ENCODE measurements at places on chromosomes 7 and 10.

DNA sequence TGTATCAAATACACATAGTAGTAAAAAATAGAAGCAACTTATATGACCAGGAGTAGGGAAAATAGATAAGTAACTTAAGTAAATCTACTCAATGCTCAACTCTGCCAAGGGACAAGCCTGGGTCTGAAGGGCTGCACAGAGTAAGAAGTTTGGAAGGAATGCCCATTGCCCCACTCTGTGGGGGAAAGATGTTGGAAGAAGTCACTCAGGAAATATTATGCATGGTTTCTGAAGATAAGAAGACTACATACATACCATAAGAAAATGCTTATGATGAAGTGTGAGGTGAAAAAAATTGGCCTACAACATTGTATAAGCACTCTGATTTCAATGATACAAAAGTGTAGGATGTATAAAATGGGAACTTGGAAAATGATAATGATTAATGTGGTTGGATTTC is 54.0 kb downstream of the LAMB4 start:
- no peak for DNase-seq

DNA sequence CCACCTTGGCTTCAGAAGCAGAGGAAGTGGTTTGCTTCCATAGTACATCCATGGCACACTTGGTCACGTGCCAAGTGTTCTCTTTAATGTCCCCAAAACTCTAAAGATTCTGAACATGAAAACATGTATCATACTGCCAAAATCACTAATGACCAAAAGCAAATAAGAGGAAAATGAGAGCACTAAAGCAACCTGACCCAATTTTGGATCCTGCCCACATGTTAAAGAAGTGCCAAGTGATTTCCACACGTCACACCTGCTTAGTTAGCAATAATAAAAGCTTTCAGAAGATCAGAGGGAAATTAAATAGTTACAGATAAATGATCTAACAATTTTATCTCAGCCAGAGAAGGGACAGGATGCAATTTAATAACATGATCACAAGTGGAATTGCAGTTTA is 1170.0 kb downstream of the XPNPEP1 start:
- DNase-seq: no peak

GRCh38 chr10:32379950-32380551 is 33.1 kb upstream of the EPC1 start:
- no peak for DNase-seq

DNA sequence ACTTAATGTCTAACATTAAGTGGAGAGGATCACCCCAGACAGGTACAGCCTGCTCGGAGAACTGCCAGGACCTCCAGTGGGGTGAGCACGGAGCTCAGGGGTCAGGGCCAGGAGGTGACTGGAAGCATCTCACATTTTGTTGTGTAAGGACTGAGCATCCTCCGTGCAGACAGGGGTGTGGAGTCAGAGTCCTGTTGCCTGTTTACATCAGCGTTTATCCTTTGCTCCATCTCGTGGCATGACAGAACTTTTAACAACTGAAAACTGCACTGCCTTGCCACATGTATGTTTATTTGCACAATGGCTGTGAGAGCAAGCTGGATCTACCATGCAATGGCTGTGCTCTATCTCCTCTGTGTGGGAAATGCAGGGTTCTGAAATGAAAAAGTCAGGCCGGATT is 175.4 kb upstream of the AKR1E2 start:
- peak; percentile 60 for DNase-seq

DNA sequence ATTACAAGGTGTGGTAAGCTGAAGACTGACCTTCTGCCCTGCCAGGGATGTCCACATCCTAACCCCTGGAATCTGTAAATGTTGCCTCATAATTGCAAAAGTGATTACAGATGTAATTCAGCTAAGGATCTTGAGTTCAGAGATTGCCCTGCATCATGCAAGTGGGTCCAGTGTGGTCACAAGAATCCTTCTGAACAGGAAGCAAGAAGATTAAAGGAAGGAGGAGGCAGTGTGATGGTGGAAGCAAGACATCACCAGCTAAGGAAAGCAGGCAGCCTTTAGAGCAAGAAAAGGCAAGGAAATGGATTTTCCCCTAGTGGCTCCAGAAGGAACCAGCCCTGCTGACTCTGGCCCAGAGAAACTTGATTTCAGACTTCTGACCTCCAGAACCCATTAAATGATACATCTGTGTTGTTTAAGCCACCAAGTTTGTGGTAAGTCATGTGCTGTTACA is 78.1 kb downstream of the USP6NL start:
- peak; percentile 89 for DNase-seq
